ENCODE measurements at places on chromosomes 2 and 18.

DNA sequence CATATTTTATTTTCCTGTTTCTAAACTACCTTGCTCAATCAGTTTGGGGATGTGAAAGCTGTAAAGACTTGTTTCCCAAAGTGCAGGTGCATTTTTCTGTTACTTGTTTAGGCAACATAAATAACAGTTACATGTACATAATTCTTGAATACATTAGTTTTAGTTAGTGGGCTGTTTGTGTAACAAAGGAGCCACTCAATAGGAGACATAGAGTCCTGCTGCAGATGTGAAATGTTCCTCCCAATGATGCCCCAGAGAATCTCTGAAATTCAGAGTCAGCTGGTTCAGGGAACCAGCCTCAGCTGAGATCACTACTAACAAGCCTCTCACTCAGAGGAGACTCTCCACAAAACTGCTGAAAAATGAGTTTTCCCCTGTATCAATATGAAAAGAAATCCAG, 91.5 kb upstream of the TWSG1 start:
- peak; percentile 61 for DNase-seq

GRCh38 chr2:99770876-99771275, 281.1 kb upstream of the REV1 start:
- DNase-seq, result no peak

GRCh38 chr2:85503168-85503850, 35.7 kb upstream of the MAT2A start:
- DNase-seq, result no peak

- no peak for DNase-seq
Measured at GRCh38 chr2:67295851-67296250, 101.3 kb upstream of the ETAA1 start.

DNA sequence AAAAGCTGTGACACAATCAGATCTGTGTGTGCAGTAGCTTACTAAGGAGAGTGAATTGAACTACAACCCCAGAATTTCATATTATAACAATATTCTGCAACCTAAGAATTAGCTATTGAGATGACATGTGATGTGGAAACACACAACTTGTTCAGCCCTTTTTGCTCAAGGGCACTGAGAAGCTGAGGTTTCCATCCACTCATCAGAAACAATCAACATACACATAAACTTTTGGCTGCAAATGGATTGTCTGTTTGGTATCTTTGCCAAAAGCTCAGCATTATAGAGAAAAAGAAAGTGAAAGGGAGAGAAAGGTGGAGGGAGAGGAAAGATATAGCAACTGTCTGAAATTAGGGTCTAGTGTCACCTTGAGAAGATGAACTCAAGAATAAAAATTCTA, 117.2 kb upstream of the KLF7 start:
- no peak for DNase-seq

DNA sequence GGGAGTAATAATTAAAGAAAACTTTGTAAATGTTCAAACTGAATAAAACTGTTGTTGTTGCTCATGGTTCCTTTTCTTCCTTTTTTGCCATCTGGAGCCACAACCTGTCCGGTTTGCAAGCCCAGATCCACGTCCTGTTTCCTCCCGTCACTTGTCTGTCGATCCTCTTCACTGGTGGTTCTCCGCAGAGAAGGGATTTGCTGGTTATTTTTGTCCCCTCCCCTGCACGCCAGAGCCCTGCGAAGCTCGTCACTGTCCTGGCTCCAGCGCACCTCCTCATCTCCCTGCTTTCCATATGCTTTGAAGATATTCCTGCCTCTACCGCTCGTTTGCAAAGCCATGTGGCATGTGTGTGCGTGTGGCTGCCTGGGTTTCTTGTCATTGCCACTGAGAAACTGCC, 461.4 kb downstream of the RNF144A start:
- DNase-seq, result no peak

DNA sequence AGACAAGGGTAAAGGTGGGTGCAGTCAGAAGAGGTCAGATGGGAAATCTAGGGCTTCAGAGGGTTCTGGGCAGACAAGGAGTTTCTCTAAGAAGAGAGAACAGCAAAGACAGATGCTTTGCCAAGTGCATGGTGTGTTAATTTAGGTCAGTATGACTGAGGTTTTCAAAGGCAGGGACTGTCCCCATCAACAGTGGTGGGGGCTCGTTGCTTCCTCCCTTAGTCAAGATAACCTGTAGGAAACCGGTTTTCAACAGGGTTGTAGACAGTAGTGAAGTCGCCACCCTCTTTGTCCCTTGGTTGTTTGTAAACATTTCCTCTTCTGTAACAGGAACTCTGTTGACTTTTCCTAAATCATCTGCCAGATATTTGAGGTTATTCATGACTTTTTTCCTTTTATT, 11.6 kb downstream of the RAB12 start:
- DNase-seq, result no peak

GRCh38 chr2:109482361-109482861, 131.4 kb downstream of the SEPTIN10 start:
- DNase-seq, result no peak

GRCh38 chr2:218387369-218388194, 5.5 kb downstream of the SLC11A1 start:
- no peak for DNase-seq

GRCh38 chr2:168626096-168626495, 170.0 kb downstream of the CERS6 start:
- no peak for DNase-seq

DNA sequence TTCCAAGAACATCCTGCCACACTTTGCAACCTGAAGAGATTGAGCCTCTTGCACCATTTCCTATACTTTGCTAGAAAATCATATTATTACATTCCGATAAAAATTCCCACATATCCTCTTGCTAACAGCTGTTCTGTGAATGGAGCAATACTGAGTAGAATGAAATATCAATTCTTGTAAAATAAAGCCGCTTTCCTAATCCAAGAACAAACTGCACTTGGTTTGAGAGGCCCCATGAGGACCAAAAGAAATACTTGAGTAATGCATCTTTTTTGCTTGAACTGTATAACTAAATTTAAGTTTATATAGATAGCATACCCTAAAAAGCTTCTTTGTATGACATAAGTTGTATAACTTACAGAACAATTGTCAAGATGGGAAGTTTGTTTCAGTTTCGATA, 632.4 kb upstream of the SLC8A1 start:
- DNase-seq, result no peak

DNA sequence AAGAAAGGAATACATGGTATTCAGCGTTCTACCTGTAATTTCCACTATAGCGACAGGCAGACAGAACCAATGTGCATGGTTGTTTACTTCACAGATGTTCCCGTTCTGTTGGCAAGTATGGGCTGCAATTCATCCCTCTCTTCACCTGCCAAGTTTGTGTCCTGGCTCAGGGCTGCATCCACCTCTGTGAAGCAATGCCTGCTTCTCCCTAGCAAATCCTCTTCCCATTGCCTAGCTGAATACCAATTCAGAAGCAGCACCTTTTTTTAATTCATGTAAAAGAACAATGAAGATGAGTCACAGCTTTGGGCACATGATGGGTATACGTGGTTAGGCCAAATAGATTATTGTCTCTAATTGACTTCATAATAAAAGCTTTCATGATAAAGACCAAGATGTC, 54.7 kb upstream of the LRATD1 start:
- DNase-seq, result no peak

DNA sequence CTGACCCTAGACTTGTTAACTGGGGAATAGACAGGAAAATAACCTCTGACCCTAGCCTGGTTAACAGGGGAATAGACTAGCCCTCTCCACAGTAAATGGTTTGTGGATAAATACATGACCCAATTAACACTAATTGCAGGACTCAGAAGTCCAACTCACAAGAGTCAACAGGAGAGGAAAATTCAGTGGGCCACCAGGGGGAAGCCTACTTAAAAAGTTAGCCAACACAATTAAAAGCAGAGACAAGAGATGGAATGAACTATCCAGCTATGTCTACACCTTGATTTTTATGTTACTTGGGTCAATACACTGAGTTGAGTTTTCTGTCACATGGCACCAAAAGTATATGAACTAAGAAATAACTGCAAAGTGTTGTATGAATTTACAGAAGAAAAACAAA, 158.8 kb upstream of the SLC39A10 start:
- DNase-seq, result peak; percentile 67

DNA sequence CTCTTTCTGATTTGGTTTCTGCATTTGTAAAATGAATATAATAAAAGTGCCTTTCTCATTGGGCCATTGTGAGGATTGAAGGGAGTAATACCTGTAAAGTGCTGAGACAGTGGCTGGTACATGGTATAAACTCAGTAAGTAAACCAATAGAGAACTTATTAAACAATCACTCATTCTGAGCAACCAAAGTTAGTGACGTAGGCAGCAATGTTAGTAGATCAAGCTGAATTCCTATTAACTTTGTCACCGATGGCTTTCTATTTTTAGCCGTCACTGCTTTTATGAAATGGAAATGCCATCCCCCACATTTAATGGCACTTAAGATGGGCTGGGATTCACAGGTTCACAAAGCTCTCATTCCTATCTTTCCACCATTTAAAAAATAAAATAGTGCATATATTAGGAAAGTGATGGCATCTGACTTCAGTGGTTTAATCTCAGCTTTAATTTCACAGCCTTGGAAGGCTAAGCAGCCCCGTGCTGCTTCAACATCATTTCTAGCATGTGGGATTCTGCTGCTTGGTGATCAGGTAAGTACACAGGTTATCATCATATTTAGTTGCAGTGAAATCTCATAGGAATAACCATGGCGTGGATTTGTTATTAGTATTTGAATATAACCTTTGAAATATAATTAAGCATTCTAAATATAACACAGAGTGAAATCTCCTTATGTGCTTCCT, 17.6 kb upstream of the PPP4R1 start:
- no peak for DNase-seq

DNA sequence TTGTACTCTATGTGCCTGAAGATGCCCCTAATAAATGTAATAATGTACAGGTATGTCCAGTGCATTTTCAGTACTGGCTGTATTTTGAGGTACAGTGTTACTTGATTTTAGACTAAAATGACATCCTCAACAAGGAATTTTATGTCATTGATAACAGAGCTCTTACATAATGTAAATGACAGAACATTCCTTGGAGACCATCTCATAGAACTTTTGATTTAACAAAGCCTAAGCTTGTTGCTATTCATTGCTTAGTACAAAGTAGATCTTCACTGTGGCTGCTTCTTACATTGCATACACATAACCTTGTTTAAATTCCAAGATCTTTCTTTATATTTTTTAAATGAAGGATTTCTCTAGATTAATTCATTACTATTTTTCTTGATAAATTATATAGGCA, 24.1 kb downstream of the DYNC1I2 start:
- DNase-seq, result no peak

DNA sequence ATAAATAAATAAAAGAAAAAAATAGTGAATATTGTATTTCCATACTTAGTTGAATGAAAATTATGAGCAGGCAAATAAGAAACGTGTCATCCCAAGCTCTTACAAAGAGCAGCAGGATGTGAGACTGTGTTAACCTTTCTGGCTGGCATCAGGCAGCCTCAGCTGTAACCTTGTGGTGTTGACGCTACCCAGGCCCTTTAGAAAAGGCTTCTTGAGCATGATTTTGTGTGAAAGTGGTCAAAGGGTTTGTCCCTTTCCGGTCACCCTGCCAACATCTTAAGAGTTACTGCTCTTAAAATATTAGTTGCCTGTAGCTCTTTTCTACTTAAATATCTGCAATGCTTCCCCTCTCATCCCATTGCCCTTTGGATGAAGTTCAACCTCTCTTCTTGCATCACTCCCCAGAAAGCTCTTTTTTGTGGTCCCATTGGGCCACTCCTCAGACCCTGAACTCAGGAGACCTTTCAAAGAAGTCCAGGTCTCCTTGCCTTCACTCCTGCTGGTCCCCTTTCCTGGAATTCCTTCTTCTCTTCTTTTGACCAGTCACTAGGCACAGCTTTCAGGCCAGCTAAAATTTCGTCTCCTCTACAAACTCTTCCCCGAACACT, 35.0 kb downstream of the RHOB start:
- DNase-seq, result no peak

GRCh38 chr18:56959120-56959519, 187.8 kb upstream of the BOD1L2 start:
- DNase-seq, result no peak

GRCh38 chr2:73825408-73825807, 3.4 kb upstream of the STAMBP start:
- no peak for DNase-seq

GRCh38 chr2:20390524-20391123, 40.0 kb upstream of the PUM2 start:
- no peak for DNase-seq

DNA sequence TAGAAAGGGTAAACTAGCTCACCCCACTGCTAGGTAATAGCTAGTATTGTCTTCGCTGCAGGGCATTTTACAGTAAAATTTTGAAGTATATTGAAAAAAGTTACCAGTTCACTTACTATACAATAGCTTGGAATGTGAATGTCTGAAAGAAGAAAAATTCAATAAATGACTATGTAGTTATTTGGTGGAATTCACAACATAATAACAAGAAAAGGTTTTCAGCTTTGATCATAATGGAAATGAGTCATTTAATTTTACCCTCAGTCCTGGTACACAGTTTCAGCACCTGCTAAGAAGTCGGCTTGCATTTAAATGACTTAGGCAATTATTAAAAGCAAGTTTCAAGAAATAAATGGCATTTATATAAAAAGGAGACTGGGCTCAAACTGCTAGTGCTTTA, 90.4 kb downstream of the NUP35 start:
- no peak for DNase-seq

Measured in OCI-LY7 (cell line).